ENCODE measurements at places on chromosomes 6 and 20.

GRCh38 chr6:25866011-25866410 lies 8.0 kb downstream of the SLC17A3 start:
- DNase-seq: no peak

DNA sequence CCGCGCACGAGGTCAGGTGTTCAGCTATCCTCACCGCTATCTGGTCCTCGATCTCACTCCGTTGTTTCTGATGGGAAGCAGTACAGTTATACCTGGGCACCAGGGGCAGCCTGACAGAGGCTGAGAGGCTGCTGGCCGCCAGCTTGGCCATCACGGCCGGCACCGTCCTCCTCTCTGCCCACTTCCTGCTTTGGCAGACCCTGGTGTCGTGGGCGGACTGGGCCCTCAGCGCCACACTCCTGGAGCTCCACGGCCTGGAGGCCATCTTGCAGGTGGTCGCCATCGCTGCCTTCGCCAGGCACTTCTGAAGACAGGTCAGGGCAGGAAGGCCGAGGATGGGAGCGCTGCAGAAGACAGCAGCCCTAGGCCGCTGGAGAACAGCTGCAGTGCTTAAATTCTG lies 35.2 kb downstream of the NHSL1 start:
- no peak for DNase-seq

DNA sequence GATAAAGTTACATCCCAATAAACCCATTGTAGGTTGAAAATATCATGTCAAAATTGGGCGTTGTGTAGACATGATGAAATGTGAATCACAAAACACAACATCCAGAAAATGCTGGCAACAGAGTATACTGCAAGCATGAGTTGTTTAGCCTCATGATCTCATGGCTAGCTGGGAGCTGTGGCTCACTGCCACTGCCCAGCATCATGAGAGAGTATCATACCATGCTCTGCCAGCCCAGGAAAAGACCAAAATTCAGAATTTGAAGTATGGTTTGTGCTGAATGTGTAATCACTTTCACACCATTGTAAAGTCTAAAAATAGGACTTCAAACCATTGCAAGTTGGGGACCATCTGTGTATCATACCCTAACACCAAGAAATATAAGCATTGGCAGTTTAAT lies 45.2 kb upstream of the SMAP1 start:
- DNase-seq: no peak

GRCh38 chr20:47724910-47725247 lies 60.4 kb downstream of the SULF2 start:
- peak; percentile 70 for DNase-seq

GRCh38 chr20:33663161-33664084 lies 1.3 kb downstream of the C20orf144 start:
- peak; percentile 83 for DNase-seq

- DNase-seq: peak; percentile 92
Measured at GRCh38 chr20:34874094-34874654, 1.5 kb upstream of the GGT7 start.

DNA sequence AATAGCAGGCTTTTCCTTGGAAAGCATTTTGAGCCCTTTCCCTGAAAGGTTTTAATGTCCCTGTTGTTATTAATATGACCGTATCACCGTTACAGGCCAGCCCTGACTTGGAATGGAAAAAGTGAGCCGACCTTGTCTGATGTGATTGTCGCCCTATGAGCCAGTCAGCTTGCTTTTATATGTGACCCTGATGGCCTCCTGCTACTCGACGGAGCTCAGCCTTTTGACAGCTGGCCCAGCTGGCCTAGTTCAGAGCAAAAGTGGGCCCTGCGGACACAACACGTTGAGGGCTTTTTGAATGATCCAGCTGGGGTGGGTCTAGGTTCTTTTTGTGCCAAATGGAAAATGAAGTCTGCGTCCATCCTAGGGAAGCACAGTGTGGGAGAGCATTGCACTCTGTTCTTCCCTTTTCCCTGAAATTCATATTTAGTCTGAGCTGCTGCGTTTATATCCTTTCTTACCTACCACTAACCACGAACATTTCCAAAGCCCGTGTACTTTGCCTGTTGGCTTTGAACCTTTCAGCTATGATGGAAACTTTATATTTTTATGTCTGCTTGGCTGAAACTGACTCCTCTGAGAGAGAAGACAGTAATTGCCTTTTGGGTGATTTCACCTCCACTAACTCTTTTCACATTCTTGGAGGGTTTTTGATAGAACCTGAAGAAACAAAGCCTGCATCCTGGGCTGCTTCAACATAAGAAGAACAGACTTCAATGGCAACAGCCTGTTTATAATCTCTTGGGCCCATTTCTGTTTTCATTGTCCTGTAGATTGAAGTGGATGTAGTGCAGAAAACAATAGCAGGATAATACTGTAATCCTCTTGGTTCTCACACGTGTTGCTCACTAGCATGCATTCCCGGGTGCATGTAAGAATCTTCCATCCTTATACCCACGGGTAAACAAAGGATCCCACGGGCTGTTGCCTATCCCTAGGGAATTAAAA lies 121.8 kb upstream of the HDGFL1 start:
- no peak for DNase-seq

Measured in SK-N-DZ (cell line).